ENCODE measurements at places on chromosomes 2 and 18. TPM values are rescaled to one million over a fixed set of nuclear protein-coding genes. Genes with fewer than 3 reads are reported as not detected.

DNA sequence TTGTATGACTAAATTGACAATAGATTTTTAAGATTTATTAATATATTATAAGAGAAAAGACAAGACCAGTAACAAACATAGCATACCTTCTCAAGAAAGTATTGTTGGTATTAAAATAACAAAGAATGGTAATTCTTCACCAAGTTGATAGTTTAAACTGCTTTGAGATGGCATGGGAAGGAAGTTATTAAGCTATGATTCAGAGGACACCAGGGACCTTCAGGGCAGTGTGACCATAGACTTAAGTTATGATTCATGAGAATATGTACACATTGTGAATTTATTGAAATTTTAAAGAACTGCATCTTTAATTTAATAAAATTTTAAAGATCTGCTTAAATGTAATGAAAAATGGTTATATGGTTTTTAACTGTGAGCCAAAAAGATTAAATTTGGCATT, 205.7 kb downstream of the DSEL start:
- H3K4me3 ChIP-seq, result no peak overlapping the region
- H3K27me3 ChIP-seq, result no peaks in the 10 kb centered on the region
- DNase-seq, result no peak
- no peaks in the 10 kb centered on the region for H3K4me1 ChIP-seq
- no peak overlapping the region for H3K27ac ChIP-seq

- no peak overlapping the region for H3K27ac ChIP-seq
- no peaks in the 10 kb centered on the region for H3K4me1 ChIP-seq
- H3K36me3 ChIP-seq, result no peaks in the 10 kb centered on the region
- no peaks in the 10 kb centered on the region for H3K27me3 ChIP-seq
Observed at GRCh38 chr2:35168351-35168750, 1187.2 kb upstream of the CRIM1 start.

- DNase-seq, result peak; percentile 35
- H3K4me1 ChIP-seq, result peaks cover 3% of the 10 kb centered on the region
- no peak overlapping the region for H3K4me3 ChIP-seq
- no peaks in the 10 kb centered on the region for H3K36me3 ChIP-seq
- no peak overlapping the region for H3K27ac ChIP-seq
Observed at GRCh38 chr18:62614494-62614893, 91.7 kb downstream of the ZCCHC2 start.

GRCh38 chr2:215750763-215751162, 262.6 kb downstream of the MREG start:
- no peak overlapping the region for H3K27ac ChIP-seq
- no peak for DNase-seq
- no peak overlapping the region for H3K4me3 ChIP-seq
- peaks cover 28% of the 10 kb centered on the region for H3K4me1 ChIP-seq
- no peaks in the 10 kb centered on the region for H3K27me3 ChIP-seq

DNA sequence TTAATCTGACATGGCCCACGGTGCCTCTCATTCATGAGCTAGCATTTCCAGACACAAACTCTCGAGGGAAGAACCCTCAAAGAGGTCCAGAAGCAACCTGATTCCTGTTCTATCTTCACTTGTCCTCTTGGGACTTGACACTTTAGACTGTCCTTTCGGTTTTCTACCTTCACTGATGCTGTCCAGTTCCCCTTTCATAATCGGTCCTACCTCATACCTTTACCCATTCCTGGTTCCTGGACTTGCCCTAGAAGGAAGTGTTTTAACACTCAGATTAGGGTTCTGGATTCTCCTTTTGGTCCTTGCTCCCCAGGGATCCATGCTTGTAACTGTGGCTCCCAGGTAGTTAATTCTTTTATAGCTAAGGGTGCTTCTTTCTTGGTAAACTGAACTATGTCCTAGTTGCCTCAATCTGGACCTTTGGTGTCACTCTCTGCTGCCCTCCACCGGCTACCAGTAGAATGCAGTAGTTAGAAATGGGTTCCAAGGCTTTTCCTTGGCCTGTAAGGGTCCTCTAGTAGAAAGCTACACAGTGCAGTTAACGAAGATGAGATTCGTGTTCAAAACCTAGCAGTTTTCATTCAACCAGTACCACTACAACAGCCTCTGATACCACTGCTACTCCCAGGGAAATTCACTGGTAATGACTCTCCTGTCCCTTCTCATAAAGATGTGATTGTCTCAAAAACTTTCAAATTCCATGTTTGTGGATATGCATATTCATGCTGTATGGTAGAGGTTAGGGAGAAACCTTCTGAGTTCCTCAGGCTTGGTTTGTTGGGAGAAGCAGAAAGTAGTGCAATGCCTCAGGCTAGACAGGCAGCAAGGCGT, 178.1 kb upstream of the CYP26B1 start:
- H3K36me3 ChIP-seq, result no peaks in the 10 kb centered on the region
- no peak for DNase-seq
- H3K4me1 ChIP-seq, result no peaks in the 10 kb centered on the region
- H3K27me3 ChIP-seq, result no peaks in the 10 kb centered on the region
- no peak overlapping the region for H3K27ac ChIP-seq
- H3K4me3 ChIP-seq, result no peak overlapping the region

GRCh38 chr18:13374468-13375301, 156.1 kb downstream of the LDLRAD4 start:
- no peak for DNase-seq
- no peaks in the 10 kb centered on the region for H3K36me3 ChIP-seq
- peaks cover 34% of the 10 kb centered on the region for H3K4me1 ChIP-seq
- no peaks in the 10 kb centered on the region for H3K27me3 ChIP-seq
- no peak overlapping the region for H3K4me3 ChIP-seq

DNA sequence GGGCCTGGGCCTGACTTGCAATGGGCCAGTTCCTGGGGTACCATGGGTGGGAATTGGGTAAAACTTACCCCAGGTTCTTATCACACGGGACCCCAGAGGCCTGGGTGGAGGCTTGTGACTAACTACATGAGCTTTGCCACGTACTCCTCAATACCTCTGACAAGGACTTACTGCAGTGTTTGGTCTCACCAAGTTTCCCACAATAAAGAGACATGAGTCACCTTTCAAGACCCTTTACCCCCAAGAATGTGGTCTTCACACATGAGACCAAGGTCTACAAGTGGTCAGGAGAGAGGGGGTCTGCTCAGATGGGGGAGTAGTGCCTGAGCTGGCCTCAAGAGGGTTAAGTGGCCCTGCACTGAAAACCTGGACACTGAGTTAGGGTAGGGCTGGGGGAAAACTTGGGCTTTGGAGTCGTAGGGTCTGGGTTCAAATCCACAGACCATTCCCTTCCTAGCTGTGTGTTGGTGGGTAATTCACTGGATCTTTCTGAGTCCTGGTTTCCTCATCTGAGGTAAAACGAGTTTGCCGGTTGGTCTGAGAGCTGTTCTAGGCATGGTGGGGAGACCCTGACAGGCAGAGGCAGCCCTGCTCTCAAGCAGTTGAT, 2.0 kb upstream of the GNLY start:
- no peak for DNase-seq
- H3K27me3 ChIP-seq, result no peaks in the 10 kb centered on the region
- H3K27ac ChIP-seq, result no peak overlapping the region
- no peaks in the 10 kb centered on the region for H3K4me1 ChIP-seq
- H3K4me3 ChIP-seq, result no peak overlapping the region
- H3K36me3 ChIP-seq, result no peaks in the 10 kb centered on the region

DNA sequence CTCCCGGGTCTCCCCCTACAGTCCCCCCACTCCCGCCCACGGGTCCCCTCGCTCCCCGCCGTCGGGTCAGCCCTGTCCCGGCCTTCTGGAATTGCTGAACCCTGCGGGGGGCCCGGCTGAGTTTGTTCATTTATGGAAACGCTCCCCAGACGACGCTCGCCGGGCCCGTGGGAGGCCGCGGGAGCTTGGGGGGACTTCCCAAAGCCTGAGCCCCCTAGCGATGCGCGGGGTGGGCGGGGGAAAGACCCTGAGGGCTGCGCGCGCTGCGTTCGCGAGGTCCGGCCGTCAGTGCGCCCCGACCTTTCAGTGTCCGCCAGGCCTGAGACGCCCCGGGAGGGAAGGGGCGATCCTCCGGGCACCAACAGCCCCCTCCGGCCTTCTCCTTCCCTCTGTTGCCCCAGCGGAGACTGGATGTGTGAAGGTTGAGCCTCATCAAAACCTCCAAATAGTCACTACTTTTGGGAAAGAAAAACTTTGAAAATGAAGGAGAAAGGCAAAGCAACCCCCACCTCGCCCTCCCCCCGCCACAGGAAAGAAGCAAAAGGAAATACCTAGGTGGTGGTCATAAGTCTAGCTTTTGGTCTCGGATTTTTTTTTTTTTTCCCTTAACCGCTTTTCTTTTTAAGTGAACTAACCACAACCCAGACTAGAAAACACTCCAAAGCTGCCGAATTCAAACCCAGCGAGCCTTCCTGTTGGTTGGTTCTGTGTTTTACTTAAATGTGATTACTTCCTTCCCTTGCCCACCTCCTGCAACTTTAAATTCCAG, 509 bp upstream of the CYS1 start:
- H3K36me3 ChIP-seq, result no peaks in the 10 kb centered on the region
- peak overlapping the region; percentile 68 for H3K4me3 ChIP-seq
- no peak for DNase-seq
- H3K27ac ChIP-seq, result peak overlapping the region; percentile 62

GRCh38 chr2:241977557-241978300, 108.2 kb downstream of the RTP5 start:
- H3K27me3 ChIP-seq, result no peaks in the 10 kb centered on the region
- no peaks in the 10 kb centered on the region for H3K36me3 ChIP-seq

DNA sequence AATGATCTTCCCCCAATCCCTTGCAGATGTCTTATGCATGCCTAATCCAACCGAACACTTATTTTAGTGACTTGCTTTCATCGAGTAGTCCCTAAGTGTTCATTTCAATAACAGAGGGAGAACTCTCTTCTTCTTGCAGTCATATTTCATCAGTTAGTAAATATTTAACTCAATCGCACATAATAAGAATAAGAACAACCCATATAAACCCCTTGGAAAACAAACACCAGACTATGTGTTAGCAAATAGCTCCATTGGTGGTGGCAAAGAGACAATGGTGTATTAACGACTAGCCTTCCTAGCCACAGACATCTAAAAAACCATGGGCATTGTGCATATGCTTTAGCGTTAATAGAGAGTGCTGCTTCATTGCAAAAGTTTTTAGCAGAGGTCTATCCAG, 725.8 kb downstream of the BCL11A start:
- no peak overlapping the region for H3K27ac ChIP-seq
- no peak for DNase-seq
- no peaks in the 10 kb centered on the region for H3K27me3 ChIP-seq
- H3K4me1 ChIP-seq, result no peaks in the 10 kb centered on the region
- H3K4me3 ChIP-seq, result no peak overlapping the region
- H3K36me3 ChIP-seq, result no peaks in the 10 kb centered on the region

DNA sequence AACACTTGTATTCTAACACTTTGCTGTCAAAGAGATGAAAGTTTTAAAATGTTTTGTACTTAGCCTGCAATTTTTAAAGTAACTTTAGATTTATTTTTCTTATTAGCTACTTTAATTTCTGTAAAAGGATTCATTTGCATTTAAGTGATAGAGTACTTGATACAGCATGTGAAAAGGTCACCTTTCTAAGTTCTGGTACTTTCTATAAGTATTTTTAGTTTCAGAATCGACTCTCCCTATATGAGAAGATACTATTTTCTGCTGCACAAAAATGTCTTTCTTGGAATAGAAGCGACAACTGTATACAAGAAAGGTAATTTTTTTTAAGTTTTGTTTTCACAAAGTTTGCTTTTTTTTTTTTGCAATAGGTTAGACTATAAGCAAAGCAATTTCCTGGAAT, 72.9 kb downstream of the METTL8 start:
- H3K36me3 ChIP-seq, result peaks cover 7% of the 10 kb centered on the region
- H3K4me3 ChIP-seq, result no peak overlapping the region
- no peak for DNase-seq
- H3K27me3 ChIP-seq, result no peaks in the 10 kb centered on the region

DNA sequence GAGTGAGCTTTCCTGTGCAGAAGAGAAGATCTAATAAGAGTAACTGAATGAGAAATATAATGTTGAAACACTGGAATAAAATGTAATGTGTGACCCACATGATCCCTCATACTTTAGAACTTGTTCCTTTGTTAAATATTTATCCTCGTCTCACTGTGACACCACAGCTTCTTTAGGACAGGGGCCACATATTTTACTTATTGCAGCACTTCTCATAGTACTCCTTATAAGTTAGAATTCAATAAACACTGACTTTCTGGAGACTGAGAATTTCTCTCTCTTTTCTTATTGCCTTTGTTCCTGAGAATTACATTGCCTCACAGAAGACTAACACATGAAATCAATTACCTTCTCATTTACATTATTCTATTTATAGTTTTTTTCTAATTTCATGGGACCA, 1234.6 kb upstream of the CHAC2 start:
- no peak overlapping the region for H3K27ac ChIP-seq
- no peaks in the 10 kb centered on the region for H3K27me3 ChIP-seq
- no peak for DNase-seq
- H3K4me3 ChIP-seq, result no peak overlapping the region
- H3K4me1 ChIP-seq, result no peaks in the 10 kb centered on the region
- H3K36me3 ChIP-seq, result no peaks in the 10 kb centered on the region

GRCh38 chr2:35080231-35080910, 1275.2 kb upstream of the CRIM1 start:
- no peak overlapping the region for H3K27ac ChIP-seq
- H3K27me3 ChIP-seq, result no peaks in the 10 kb centered on the region
- peaks cover 8% of the 10 kb centered on the region for H3K4me1 ChIP-seq
- DNase-seq, result no peak
- H3K4me3 ChIP-seq, result no peak overlapping the region

DNA sequence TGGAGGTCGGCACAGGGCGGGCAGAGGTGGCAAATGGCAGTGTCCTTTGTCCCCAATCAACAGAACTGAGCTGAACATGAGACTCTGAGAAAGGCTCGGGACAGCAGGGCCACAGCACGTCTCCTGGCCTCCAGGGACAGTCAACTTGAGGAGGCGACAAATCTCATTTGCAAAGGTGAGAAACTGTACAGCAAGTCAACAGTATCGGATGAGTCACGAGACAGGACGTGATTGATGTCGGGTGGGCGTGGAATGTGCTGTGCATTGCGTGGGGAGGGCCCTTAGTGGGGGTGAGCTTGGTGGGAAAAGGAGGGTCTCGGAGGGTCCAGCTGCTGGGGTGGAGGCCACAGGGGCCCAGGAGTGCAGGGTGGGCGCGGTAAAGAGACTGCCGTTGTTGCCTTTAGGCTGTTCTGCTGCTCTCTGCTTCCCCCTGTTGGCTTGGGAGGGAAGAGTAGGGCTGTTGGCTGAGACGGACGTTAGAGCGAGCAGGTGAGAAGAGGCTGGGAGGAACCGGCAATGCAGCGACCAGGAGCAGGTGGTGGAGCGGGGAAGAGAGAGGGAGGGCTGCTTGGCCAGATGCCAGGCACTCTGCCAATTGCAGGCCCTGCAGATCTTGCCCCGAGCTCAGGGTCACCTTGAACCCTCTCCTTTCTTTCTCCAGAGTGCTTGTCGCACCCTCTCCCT, 164.3 kb downstream of the BCL2 start:
- H3K27ac ChIP-seq, result peak overlapping the region; percentile 30
- DNase-seq, result no peak
- H3K4me3 ChIP-seq, result peak overlapping the region; percentile 36
- H3K27me3 ChIP-seq, result no peaks in the 10 kb centered on the region

GRCh38 chr2:176101842-176102241, 2.2 kb downstream of the HOXD12 start:
- no peak overlapping the region for H3K4me3 ChIP-seq
- H3K4me1 ChIP-seq, result peaks cover 58% of the 10 kb centered on the region
- DNase-seq, result peak; percentile 40
- peaks cover 100% of the 10 kb centered on the region for H3K27me3 ChIP-seq
- no peak overlapping the region for H3K27ac ChIP-seq

GRCh38 chr2:105645938-105646773, 98.6 kb upstream of the NCK2 start:
- no peak overlapping the region for H3K4me3 ChIP-seq
- H3K36me3 ChIP-seq, result no peaks in the 10 kb centered on the region
- no peaks in the 10 kb centered on the region for H3K4me1 ChIP-seq
- H3K27me3 ChIP-seq, result peaks cover 8% of the 10 kb centered on the region

Gene CAPN14
- 0.97 TPM for total RNA-seq

Gene EDAR
- 1.5 TPM for total RNA-seq

Gene SCN7A
- total RNA-seq, result 2.5 TPM

Gene FSHR
- not detected for total RNA-seq

Gene HNRNPA3
- 46.7 TPM for total RNA-seq

Gene ARHGEF33
- 0.42 TPM for total RNA-seq
